ENCODE measurements at places on chromosomes 5 and 9.

GRCh38 chr5:74126294-74126693, 500.3 kb downstream of the ARHGEF28 start:
- DNase-seq: no peak

GRCh38 chr9:22413884-22414283, 32.7 kb upstream of the DMRTA1 start:
- DNase-seq: no peak

DNA sequence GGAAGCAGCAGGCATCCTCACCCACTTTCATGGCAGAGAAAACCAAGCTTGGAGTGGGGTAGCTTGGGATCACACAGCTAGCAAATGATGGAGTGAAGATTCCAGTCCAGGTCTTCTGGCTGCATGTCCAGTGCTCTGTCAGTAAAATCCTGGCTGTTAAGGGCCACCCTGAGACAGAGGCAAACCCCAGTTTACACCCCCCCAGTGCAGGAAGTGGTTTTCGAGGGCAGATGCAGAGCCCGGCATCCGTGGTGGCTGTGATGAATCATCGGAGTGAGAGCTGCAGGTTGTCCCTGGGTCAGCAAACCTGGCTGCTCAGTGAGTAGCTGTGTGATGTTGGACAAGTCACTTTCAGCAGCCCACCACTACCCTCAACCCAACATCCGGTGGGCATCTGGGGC, 115.4 kb downstream of the RGS3 start:
- no peak for DNase-seq

DNA sequence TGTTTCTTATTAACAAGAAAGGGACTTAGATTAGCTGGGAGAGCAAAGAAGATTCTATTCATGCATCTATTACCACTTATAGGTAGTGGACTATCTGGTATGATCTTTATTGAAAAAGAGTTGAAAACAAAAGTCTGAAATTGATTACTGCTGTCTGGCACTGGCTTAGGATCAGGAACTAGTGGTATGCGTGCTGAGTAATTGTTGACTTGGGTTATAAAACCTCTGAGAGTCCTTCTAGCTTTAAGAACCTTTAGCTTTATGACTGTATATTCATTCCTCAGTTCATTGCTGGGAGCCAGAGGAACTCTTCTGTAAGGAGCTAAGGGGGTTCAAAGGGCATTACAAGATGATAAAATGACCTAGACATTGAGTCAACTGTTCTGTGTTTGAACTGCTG, 7.6 kb downstream of the SLC1A1 start:
- DNase-seq: no peak

GRCh38 chr5:160271396-160271795, 41.0 kb downstream of the CCNJL start:
- no peak for DNase-seq

DNA sequence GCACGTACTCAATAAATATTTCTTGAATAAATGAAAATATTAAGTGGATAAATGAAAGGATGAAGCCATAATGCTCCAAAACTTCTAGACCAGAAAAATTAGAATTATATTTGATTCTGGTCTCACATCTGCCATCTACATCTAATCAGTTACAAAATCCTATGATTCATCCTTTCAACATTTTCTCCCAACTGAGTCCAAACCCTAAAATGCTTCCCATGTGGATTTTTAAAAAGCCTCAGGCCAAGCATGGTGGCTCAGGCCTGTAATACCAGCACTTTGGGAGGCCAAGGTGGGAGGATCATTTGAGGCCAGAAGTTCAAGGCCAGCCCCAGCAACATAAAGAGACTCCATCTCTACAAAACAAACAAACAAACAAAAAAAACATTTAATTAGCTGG, 31.6 kb upstream of the FST start:
- no peak for DNase-seq

DNA sequence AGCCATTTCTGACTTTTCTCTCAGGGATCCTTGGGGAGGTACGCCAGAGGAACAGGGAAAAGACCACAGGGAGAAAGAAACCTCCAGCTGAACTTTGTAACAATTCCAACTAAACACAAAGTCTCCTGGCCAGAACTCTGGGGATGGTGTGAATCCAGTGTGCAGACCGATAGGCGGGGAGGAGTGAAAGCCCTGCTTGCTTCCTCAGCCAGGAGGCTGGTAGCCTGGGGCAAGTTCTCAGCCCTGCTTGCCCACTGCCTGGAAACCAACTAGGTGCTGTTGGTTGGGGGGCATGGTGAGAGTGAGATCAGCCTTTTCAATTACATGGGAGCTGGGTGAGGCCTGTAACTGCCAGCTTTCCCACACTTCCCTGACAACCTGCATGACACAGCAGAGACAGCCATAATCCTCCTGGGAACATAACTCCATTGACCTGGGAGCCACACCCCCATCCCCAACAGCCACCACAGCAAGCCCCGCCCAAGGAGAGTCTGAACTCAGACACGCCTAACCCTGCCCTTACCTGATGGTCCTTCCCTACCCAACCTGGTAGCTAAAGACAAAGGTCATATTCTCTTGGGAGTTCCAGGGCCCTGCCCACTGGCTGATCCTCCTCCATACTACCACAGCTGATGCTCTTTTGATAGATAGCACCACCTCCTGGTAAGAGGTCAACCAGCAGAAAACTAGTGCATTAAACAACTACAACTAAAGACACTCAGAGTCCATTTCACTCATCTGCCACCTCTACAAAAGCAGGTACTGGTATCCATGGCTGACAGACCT, 100.1 kb upstream of the TNFAIP8 start:
- DNase-seq: no peak

- no peak for DNase-seq
Measured at GRCh38 chr5:68279984-68280383, 64.4 kb downstream of the PIK3R1 start.

- no peak for DNase-seq
Measured at GRCh38 chr9:134818000-134818568, 62.5 kb upstream of the FCN2 start.

DNA sequence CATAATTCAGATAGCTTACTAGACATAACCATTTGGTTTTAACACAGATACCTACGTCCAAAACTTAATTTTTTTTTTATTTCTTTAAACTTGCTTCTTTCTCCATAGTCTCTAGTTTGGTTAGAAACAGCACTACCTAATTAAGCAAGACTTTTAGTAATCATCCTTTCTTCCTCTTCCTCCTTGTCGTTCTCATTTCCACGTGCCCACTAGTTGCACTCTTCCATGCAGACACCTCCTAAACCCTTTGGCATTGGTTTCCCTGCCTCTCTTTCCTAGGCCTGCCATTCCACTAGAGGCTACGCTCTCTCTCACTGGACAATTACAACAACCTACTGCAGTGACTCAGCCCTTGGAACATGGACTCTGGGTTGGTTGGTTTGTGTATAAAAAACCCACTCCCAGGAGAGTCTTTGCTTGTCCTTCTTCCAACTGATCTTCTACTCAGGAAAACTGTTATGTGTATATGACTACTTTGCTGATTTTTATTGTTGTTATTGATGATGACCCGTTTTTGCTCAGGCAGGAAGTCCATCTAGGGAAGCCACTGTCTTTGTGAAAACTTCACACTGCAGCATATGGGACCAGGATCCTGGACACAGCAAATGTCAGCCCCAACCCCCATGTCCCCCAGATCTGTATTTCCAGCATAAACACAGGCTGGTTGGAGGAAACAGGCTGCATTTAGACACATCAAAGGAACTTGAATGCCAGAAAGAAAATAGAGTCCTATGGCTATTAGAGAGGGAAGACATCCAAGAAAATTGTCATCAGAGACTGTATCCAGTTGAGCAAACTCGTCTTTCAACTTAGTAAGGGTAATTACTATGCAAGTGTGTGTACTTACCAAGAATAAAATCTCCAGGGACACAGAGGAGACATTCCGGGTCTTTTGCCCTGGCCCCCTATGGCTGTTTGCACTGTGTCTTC, 503.2 kb downstream of the GADD45G start:
- DNase-seq: no peak

GRCh38 chr9:27545471-27545870, 15.9 kb upstream of the MOB3B start:
- no peak for DNase-seq

- DNase-seq: no peak
Measured at GRCh38 chr5:168362097-168362885, 70.8 kb downstream of the WWC1 start.

DNA sequence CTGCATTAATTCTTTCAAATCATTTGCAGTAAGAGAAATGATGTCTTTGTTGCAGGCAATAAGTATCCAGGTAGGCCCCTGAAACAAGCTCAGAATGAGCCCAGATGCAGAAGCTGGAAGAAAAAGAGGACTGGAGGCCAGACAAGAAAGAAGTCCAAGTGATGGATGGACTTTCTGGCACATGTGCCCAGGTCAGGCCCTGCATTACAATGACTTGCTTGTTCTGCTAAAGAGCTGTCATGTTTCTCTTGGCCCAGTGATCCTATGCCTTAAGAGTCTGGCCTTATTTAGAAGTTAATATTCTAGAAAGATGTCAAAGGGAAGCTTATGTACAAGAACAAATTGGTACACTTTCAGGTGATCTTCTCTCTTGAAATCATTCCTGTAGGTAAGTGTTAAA, 64.8 kb downstream of the DPYSL3 start:
- DNase-seq: no peak

DNA sequence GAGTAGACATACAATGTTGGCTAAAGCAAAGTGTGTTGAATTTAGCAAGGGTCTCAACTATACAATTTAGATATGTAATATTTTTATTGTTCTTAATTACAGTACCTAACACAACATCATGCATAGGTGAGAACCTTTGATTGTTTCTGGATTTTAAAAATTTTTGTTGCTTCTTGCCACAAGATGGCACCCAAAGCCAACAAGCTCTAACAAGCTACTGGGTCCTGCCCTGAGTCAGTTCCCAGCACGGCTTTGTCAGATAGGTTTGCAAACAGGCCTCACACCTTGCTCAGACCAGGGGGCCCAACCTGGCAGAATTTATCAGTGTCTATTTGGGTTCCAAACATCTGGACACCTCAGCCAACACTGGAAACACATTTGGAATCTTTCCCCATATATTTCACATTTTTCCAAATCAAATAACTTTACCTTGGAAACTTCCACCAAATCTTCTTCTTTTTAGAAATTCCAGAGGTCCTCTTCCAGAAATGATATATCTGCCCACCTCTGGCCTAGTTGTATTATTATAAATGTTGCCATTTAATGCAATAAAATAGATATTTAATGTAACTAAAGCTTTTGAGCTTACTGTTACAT, 49.5 kb upstream of the EGFLAM start:
- peak; percentile 4 for DNase-seq

GRCh38 chr5:172455511-172456061, 1.3 kb upstream of the SH3PXD2B start:
- DNase-seq: no peak

DNA sequence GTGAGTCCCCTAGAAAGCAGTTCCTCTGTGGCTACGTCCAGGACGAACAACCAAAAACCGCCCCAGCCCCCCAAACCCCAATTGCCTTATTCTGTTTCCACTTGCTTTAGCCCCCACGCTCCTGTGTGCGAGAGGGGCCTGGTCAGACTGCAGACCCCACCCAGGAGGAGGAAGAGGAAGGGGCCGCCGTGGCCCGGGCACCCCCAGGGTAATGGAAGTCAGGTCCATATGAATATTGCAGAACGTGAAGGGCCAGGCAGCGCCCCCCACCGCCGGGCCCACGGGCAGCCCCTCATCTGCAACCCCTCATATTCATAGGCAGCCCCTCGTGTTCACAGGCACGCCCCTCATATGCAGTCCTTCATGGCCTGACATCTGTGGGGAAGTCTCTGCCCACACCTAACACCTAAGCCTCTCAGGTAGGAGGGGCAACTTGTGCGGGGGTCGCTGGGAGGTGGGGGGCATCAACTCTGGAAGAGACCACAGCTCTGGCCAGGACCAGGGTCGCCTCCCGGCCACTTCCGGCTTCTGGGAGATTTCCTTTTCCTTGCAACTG, 37.7 kb upstream of the PLEKHG4B start:
- no peak for DNase-seq

DNA sequence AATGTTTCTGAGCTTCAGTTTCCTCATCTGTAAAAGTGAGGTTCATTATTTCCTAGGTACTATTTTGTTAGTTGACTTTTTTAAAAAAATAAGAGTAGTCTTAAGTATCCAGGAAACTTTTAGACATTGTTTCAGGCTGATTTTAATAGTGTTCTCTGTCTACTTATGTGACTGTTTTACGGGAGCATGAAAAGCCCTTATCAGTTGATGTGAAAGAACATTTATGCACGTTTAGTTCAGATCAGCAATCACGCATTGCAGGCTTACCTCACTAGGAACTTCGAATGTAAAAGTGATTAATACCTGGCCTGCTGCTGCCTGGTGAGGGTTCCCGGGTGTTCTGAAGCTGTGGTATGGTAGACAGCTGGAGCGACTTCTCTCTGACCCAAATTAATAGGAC, 8.1 kb downstream of the SNX18 start:
- DNase-seq: no peak

DNA sequence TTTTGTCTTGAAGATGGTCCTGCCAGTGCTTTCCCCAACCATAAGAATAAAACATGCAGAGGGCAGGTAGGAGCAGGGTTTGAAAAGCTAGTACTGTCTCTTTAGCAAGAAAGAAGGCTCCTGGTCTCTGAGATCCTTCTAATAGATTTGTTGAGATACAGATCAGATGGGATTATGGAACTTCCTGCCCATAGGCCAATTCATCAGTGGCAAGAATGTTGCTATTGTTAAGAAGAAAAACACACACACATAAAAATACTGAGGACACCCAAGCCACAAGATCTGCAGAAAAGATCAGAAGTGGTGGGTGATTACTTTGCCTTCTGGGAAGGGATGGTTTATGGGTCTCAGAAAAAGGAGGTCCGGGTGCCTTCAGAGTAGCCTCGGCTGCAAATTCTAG, 59.8 kb downstream of the TNC start:
- no peak for DNase-seq

GRCh38 chr9:137049544-137050449, 3.8 kb upstream of the NPDC1 start:
- no peak for DNase-seq

DNA sequence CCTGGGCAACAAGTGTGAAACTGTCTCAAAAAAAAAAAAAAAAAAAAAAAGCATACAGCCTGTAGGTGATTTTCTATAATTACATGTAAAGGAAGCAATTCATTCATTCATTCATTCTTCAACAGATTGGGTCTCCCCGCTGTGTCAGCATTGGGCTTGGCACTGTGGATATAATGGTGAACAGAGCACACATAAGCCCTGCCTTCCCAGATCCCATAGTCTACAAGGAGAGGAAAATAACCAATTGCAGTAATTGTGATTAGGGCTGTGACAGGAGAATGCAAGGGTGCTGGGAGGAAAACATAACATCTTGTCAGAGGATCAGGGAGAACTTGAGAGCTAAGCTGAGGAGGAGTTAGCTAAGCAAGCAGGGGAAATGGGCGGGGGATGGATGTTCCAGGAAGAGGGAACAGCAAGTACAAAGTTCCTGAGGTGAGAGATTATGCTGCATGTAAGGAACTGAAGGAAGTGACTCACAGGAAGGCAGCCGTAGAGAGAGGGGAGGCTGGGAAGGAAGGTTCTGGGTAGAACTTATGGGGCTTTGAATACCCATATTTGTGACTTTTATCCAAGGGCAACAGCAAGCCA, 24.0 kb upstream of the KLF9 start:
- no peak for DNase-seq

All from hippocampal formation (tissue), 2 donors.